ENCODE measurements at places on chromosomes 1 and 21.

GRCh38 chr1:70966018-70966638 lies 81.5 kb downstream of the PTGER3 start:
- no peak for DNase-seq

DNA sequence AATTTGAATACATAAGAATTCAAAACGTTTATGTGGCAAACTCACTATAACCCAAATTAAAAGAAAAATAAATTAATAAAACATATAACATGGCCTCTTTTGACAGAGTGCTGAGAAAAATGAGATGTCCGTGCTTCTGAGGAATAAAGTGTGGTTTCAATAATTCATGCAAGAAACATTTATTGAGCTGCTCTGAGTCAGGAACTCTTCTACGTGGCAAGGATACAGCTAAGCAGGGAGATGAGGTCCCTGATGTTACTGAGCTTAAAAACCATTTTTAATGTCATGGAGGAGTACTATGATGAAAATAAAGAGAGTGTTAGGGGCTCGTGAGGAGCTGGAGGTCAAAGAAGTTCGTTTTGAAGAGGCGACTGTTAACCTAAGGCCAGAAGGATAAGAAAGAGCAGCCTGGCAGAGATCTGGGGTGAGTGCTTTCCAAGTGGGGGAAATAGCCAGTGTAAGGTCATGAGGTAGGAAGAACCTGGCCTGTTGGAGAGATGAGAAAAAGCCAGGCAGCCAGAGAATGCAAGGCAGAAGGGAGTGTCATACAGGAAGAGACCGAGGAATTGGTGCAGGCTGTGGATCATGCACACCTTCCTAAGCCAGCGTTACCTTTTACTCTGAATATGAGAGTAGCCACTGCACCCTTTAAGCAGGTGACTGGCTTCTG lies 182.2 kb upstream of the DUSP10 start:
- no peak for DNase-seq

- no peak for DNase-seq
Measured at GRCh38 chr1:234584926-234585325, 25.1 kb downstream of the IRF2BP2 start.

DNA sequence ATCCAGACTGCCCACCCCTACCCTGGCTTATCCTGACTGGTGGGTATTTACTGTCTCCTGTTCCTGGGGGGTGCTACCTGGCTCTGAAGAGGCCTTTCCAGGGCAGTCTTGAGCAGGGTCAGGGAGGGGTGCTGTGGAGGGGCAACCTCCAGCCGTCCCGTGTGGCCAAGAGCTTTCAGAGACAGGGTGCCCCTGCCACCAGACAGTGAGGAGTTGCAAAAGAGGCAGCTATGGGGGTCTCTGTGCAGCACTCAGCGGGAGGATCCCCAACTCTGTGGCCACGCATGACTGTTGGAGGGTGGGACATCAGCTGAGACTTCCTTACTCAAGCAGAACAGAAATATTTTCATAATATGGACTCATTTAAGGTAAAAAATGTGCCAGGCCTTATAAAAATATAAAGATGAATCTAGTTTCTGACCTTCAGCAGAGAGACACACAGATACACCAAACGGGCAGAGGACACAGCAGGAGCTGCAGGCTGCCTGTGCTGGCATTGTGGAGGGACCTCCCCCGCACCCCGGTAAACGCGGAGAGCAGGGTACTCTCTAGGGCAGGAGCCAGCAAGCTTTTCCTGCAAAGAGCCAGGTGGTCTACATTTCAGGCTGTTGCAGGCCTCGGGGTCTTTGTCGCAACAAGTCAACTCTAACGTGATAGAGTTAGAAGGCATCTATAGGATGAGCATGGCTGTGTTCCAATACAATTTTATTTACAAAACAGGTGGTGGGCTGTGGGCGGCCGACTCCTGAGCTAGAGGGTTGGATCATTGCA lies 252.6 kb downstream of the RHOU start:
- no peak for DNase-seq

- DNase-seq = no peak
Measured at GRCh38 chr21:39661740-39662139, 49.0 kb downstream of the B3GALT5 start.

DNA sequence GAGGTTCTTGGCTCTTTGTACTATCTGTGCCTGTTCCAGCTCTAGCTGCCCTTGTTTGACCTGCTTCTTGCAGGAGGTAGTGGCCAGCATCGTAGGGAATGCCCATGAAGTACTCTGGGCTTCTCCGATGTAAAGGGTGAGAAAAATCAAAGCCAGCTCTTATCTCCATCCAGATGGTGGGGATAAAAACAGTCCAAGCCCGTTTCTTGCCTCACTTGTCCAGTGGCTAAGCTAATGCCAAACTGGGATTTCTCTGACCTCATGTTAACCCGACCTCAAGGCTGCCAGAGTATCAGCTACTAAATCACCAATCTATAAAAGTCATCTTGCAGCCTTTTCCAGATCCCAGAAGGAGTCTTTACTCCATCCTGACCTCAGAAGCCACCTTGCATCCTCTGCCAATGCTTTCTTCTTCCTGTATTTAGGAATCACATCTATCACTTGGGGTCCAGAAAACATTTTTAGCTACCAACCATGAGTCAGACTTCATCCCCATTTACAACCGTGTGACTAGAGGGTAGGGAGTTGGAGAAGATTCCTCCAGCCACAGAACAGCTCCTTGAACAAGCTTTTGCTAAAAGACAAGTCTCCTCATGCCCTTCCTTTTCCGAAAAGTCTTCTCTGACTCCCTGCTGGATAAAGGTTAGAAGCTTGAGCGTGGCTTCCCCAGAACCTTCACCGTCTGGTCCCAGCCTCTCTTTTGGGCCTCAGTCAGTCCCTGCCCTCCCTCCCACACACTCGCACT lies 35.9 kb downstream of the KCNC4 start:
- DNase-seq = no peak

GRCh38 chr1:81369833-81370232 lies 430.9 kb upstream of the ADGRL2 start:
- DNase-seq = no peak

- peak; percentile 49 for DNase-seq
Measured at GRCh38 chr1:36109041-36109679, 15.9 kb downstream of the COL8A2 start.

DNA sequence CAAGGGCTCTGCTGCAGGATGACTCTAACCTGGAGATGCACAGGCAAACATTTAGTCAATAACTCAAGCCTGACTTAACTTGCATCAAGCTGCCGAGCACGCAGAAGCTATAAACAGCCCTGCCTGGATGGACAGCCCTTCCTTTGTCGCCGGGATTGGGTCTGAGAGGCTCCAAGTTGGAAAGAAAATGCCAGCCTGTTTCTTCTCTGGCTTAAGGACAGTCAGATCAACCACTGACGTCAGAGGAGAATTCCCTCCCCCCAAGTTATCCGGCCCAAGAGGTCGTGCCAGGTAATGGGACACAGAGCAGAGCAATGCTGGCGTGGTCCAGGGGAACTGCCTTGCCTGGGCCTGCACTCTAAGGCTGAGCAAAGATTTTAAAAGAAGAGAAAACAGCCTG lies 27.1 kb upstream of the LRRC38 start:
- DNase-seq = no peak

- DNase-seq = no peak
Measured at GRCh38 chr1:13760921-13761320, 60.9 kb downstream of the PRDM2 start.

DNA sequence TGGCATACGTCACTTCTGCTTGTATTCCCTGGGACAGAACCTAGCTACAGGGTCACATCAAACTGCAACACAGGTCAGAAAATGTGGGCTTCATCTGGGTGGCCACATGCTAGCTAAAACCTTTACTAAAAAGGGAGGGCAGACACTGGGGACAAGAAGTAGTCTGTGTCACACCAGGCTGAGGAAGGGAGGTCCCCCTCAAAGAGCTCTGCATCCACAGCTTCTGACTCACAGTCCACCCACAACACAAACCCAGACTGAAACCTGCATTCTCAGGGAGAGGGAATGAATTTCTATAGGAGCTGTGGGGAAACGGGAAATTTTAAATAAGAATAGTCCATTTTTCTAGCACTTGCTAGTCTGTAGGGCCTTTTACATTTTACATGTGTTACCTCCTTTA lies 16.2 kb downstream of the OLIG2 start:
- DNase-seq = no peak

- DNase-seq = peak; percentile 28
Measured at GRCh38 chr21:26715878-26716506, 129.2 kb downstream of the ADAMTS1 start.

DNA sequence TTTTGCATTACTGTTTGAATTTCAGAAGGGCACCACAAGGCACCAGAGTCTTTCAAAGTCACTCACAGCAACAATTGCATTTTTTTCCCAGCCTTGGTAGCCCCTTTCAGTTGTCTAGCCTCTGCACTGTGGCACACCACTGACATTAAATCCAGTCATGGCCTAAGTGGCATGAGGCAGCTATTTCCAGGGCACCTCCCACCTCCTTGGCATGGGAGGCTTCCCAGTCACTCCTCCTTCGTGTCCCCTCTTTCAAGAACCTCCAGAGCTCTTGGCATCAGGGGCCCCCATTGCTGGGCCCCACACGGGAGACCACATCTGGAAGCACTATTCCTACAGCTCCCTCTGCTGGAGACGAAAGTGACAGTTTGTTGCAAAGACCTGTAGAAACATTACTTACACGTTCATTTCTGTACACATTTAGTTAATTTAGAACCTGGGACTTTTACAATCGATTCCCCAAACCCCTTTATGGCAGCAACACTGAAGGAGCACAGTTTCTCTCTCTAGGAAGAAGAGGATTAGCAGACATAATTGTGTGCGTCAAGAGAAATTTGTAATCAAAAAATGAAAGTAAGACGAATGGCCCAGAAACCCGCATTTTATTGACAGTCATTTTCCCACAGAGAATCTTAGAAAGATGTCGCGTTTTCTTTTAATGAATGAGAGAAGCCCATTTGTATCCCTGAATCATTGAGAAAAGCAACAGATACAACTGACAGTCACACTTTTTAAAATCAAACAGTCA lies 5.7 kb upstream of the CHD5 start:
- peak; percentile 50 for DNase-seq

GRCh38 chr1:206766251-206766856 lies 4.2 kb upstream of the IL19 start:
- peak; percentile 81 for DNase-seq

DNA sequence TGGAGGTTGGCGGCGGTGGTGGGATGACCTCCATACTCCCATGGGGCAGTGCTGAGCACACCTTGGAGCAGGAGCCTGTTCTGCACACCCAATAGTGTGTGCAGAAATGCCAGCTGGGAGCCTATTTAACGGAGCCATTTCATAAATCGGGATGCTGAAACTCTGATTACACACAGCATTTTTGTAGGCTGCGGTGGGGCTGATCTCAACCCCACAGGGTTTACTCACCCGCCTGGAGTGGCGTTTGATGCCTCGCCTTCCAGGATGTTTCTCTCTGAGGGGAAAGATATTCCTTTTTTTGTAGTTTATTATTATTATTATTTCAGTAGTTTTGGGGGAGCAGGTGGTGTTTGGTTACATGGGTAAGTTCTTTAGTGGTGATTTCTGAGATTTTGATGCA lies 82.6 kb upstream of the WDR26 start:
- DNase-seq = no peak

DNA sequence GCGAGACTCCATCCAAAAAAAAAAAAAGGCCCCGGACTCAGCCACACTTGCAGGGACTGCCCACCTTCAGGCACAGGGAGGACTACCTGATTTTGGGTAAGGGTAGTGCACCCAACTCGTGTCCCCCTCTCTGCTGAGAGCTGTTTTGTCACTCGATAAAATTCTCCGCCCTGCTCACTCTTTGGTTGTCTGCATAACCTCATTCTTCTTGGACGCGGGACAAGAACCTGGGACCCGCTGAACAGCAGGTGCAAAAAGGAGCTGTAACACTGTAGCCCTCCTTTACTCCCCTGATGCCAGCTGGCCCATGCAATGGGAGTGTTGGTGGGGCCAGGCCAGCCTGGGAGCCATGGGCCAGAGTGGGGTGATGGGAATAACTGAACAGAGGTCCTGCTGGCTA lies 10.6 kb downstream of the S100B start:
- DNase-seq = no peak

GRCh38 chr1:190029441-190029840 lies 448.2 kb downstream of the BRINP3 start:
- no peak for DNase-seq

DNA sequence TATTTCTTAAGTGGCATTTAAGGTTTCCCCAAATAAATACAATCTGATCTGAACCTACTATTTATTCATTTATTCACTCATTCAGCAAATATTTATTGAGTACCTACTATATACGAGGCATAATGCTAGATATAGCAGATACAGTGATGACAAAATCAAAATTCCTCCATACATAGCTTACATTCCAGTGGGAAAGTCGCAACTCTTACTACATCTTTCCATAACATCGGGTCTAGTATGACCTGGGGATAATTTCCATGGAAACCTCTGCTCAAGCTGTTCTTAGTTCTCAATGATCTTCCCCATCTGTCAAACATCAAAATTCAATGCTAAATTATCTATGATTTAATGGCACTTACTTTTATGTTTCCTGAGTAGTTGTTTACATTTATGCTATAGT lies 70.8 kb upstream of the PRKACB start:
- DNase-seq = no peak

GRCh38 chr1:171902527-171902926 lies 61.2 kb downstream of the DNM3 start:
- no peak for DNase-seq

DNA sequence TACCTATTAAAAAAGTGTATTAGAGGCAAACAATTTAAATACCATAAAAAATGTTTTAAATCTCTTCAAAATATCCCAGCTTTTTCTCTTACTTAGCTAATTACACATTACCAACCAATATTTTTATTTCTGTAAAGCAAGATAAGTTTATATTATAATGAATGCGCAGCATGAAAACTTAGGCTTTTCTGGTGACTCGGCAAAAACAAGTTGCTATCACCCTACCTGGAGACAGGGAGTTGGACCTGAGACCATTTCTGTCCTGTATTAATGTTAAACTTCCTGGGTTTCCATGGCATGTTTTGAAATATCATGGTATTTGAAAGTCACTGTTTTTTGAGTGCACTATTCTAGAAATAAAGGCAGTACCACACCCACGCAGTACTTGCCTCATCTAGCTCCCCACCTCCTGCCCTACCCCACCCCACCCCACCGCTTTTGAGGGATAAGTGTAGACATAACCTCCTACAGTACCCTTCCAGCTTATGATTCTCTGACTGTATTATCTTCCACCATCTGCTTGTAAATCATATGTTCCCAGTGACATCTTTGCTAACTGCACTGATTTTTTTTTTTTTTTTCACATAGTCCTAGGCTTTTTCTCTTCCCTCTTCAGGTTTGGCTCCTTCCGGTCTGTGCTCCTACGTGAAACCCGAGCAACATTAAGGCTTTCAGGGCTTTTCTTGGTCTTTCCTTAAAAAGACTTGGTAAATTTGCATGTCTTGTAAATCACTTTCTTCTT lies 77.5 kb downstream of the PHTF1 start:
- DNase-seq = no peak
